ENCODE measurements at places on chromosomes 3 and 15. TPM values are rescaled to one million over a fixed set of nuclear protein-coding genes. Genes with fewer than 3 reads are reported as not detected.

GRCh38 chr3:189270248-189270832 lies 98.6 kb downstream of the TPRG1 start:
- DNase-seq, result no peak

- DNase-seq, result no peak
Measured at GRCh38 chr3:189890496-189890895, 230.2 kb downstream of the P3H2 start.

- no peak for DNase-seq
Measured at GRCh38 chr3:171970301-171970788, 69.0 kb upstream of the FNDC3B start.

DNA sequence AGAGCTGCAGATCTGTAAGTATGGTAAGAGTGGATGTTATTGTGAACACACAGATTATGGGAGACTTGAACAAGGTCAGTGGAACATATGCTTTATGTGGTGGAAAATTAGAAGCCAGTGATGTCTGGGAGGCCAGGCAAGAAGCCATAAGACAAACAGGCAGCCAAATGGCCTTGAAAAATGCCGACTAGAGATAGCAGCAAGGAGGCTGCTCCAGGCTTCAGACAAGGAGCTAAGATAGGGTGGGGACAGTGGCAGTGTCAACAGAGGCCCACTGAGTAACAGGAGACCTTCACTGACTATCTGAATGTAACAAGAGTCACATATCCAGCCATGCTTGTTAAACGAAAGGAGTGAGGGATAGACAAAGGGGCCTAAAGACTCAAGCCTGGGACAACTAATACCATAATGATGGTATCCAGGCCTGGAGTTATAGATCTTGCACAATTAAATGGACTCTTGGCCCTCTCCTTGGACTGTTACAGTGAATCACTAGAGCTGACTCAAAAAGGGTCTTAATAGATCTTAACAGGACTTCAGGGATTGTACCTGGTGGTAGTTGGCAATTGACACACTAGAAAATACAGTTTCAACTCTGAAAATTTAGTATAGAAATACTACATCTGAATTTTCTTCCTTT lies 50.6 kb downstream of the CFAP20DC start:
- no peak for DNase-seq

- DNase-seq, result no peak
Measured at GRCh38 chr3:194687638-194688199, 2.0 kb downstream of the FAM43A start.

DNA sequence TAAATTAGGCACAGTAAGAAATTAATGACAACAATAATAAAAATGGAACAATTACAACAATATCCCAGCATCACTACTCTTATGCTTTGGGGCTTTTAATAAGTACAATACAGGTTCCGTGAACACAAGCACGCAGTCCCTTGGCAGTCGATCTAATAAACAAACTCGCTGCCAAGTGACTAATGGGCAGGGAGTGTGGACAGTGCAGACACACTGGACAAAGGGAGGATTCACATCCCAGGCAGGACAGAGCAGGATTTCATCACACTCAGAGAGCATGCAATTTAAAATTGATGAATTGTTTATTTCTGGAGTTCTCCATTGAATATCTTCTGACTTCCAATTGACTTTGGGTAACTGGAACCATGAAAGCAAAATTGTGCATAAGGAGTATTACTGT lies 524.1 kb upstream of the CFAP20DC start:
- no peak for DNase-seq

GRCh38 chr3:152322756-152323155 lies 54.0 kb downstream of the MBNL1 start:
- DNase-seq, result no peak

GRCh38 chr15:66566963-66567531 lies 1.2 kb upstream of the LCTL start:
- no peak for DNase-seq

GRCh38 chr3:39216176-39216790 lies 23.9 kb upstream of the XIRP1 start:
- peak; percentile 34 for DNase-seq

GRCh38 chr3:53147903-53148400 lies 13.1 kb upstream of the PRKCD start:
- DNase-seq, result no peak

- DNase-seq, result no peak
Measured at GRCh38 chr3:161905520-161906132, 409.0 kb downstream of the OTOL1 start.

- no peak for DNase-seq
Measured at GRCh38 chr3:32399030-32399620, 7.5 kb downstream of the CMTM7 start.

DNA sequence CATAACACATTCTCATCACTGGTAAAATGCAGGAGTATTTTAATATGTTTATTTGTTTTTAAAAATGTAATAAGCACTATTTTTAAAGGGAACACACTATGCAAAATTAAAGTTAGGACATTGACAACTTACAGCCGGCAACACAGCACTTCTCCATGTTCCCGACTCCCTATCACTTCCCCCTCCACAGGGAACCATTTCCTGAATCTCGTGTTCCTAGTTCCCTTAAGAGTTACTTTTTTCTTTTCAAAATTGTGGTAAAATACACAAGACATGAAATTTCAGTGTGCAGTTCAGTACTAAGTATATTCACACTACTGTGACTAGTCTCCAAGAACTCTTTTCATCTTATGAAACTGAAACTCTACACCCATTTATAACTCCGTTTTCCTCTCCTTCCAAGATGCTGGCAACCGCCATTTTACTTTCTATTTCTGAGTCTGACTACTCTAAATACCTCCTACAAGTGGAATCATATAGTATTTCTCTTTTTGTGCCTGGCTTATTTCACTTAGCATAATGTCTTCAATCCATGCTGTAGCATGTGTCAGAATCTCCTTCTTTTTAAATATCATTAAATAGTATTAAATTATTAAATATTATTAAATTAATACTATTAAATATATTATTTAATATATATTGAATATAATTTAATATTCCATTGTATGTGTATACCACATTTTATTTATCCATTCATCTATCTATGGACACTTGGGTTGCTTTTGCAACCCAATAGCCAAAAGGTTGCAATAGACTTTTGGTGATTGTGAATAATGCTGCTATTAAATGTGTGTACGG lies 25.9 kb upstream of the UBE2Q2 start:
- DNase-seq, result no peak

- no peak for DNase-seq
Measured at GRCh38 chr3:27360113-27361078, 8.8 kb downstream of the NEK10 start.

DNA sequence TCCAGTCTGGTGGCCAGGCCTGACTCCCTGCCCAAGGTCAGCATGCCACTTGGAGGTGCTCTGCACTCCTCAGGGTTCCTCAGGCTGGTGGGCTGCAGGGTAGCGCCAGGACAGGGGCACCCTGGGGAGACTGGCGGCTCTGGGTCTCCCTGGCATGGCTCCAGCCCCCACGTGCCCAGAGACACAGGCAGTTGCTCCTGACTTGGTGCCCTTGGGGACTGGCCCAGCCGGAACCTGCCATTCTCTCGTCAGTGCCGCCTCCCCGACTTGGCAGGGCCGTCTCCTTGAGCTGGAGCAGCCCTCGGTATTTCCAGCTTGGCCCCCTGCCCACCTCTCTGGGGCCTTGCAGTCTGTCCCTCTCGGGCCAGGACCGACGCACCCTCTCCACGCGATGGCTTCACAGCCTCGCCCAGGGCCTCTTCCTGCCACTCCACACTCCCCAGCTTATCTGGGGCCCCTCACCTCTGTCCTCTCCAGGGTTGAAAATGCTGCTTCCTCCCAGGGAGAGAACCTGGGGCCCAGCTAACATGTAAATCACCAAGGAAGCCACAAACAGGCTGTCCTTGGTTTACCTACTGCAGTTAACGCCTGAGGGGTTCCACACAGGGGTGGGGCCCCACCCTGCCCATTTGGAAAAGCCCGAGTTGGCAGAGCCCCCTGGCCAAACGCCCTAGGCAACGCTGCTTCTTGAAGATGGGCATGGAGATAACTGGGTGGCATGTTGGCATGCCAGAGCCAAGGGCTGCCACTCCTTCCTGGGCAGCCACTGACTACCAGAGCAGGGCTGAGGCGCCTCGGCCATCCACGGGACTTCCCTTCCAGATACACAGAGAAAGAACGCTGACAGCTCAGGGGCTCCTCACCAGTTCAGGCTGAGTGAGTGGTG lies 61.4 kb downstream of the SMAD6 start:
- DNase-seq, result no peak

DNA sequence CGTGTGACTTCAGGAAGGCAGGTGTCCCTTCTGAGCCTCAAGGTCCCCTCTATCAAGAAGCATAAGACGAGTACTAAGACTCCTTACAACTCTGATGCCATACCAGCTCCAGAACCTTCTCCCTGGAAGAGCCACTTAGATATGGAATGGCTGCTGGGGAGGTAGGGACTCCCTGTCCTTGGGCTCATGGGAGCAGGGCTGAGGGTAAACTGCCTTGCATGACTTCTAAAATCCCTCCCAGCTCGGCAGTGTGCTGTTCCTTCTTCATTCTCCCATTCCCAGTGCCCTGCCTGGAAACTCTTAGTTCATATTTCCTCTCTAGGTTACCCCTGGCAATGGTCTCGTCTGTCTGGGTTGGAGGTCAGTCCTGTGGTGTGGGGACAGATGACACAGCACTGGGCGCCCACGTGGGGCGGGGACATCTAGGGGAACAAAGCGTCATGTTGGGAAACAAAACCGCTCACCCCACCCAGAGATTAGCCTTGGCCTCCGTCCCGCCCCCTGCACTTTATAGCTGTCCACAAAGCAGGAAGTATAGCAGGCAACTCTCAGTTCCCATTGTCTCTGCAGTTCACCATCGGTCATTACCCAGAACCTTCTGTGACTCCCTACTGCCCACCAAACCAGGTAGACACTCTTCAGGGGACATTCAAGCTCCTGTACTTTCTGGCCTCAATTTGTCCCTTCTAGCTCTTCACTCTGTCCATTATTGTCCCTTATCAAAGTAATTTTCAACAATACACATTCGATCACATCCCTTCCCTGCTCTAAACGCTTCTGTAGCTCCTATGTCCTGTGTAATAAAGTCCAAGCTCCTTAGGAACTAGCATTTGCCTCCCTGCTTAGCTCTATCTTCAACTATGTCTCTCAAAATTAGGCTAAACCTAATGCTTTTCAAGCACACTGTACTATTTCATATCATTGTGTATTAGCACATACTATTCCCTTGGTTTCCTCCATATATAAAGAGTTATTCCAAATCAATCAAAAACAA lies 73.8 kb downstream of the IQSEC1 start:
- no peak for DNase-seq

The GOLGA8J gene
- not detected for total RNA-seq

The CXCR6 gene
- 0.39 TPM for total RNA-seq

The GNAT1 gene
- total RNA-seq, result not detected

The EIF4E3 gene
- 39.1 TPM for total RNA-seq

Measured in esophagus muscularis mucosa (tissue), 4 donors.